ENCODE measurements at places on chromosomes 1 and 21. TPM values are rescaled to one million over a fixed set of nuclear protein-coding genes. Genes with fewer than 3 reads are reported as not detected.

The SPRR2G gene
- not detected for total RNA-seq

The CRYBG2 gene
- 2.1 TPM for total RNA-seq

The OR2M7 gene
- total RNA-seq = not detected

The MEX3A gene
- 0.74 TPM for total RNA-seq

The F5 gene
- total RNA-seq = 4.2 TPM

The ZBTB37 gene
- 15.6 TPM for total RNA-seq

The MYOM3 gene
- 0.15 TPM for total RNA-seq

The XCL2 gene
- total RNA-seq = 2.0 TPM

The SEMA6C gene
- total RNA-seq = 6.4 TPM

The S100A1 gene
- 0.71 TPM for total RNA-seq

The C1orf56 gene
- total RNA-seq = 4.8 TPM

The VASH2 gene
- 1.6 TPM for total RNA-seq

DNA sequence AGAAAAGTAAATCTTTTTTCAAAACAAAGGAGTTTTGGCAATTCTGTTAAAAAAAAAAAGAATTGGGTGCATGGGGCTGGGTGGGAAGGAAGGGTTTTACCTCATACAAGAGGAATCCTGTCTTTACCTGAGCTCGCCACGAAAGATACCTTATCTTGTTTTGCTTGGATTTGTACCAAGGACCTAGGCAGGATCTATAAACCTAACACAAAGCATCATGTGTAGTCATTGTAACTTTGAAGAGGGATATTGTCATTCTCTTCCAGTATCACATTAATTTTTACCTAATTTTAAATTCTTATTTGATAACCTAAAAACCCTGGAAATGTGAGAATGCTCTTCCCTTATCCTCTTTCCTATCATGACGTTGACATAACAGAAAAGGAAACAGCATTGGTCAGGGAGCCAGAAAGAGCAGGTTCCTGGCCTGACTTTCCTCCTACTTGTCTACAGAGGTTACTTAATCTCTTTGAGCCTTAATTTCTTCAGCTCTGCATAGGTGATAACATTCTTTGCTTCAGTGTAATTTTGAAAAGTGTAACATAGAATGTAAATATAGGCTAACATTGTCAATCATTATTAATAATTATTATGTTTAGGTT lies 4.0 kb upstream of the LAMC1 start:
- DNase-seq = no peak

GRCh38 chr1:152774875-152775274 lies at the start of gene LCE1F:
Gene LCE1F, plus strand, starts transcription at chr1:152775140. Its CDS starts 1,232 bp downstream, at chr1:152776372.
- DNase-seq = no peak

- no peak for DNase-seq
These were observed 51.3 kb downstream of the NFASC start for GRCh38 chr1:204921855-204922516.

- DNase-seq = no peak
These were observed 569.0 kb downstream of the LTN1 start for GRCh38 chr21:28423521-28424190.

GRCh38 chr1:225453797-225454648 lies 26.2 kb upstream of the LBR start:
- no peak for DNase-seq

DNA sequence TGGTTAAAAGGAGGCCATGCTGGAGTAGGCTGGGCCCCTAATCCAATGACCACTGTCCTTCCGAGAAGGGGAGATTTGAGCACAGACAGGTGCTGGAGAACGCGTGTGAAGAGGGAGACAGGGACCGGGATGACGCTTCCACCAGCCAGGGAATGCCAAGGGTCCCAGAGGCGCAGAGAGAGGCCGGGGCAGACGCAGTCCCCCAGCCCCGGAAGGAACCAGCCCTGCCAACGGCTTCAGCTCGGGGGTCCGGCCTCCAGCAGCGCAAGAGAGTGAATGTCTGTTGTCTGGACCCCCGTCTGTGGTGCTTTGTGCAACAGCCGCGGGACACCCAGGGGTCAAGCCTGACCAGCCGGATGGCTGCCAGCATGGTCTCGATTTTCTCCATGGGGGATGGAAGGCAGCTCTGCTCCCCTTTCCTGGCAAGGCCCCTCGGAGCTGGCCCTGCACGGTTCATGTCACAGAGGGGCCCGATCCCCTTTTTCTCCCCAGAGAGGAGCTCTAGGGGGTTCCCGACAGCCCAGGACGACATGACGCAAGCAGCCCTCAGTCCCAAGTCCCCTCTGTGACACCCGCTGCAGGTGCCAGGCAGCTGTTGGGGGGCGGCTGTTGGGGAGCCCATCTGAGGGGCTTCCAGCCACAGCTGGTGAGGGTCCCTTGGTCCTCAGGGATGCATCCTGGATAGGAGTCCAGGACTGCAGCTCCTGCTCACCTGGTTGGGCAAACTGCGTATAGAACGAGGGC lies 73.5 kb downstream of the SIK1 start:
- no peak for DNase-seq

GRCh38 chr1:4573526-4573925 lies 80.9 kb upstream of the AJAP1 start:
- no peak for DNase-seq

GRCh38 chr21:31299291-31300147 lies 44.5 kb downstream of the TIAM1 start:
- DNase-seq = no peak

GRCh38 chr1:205769641-205770365 lies 5.5 kb downstream of the RAB29 start:
- no peak for DNase-seq

GRCh38 chr1:11691302-11691914 lies at the start of gene DRAXIN:
Gene DRAXIN, plus strand, starts transcription at chr1:11691710. Its CDS starts 14,549 bp downstream, at chr1:11706259.
- DNase-seq = no peak

DNA sequence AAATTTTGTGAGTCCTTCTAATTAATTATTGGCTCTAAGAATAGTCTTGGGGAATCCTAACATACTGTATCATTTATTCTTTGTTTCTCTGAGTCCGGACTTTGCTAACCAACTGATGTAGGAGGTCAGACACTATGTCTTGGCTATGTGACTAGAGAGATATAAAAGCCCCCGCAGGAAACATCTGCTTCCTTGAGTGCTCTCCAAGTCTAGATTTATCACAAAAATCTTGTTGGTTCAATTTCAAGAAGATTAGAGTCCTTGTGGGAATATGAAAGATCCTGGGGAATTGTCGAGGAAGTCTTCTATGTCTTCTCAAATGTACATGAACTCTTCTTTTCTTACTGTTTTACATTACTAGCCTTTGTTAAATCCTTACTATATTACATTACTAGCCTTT lies 1712.5 kb downstream of the NCAM2 start:
- DNase-seq = no peak

GRCh38 chr1:23809751-23810171 lies 9.2 kb upstream of the GALE start:
- peak; percentile 83 for DNase-seq

DNA sequence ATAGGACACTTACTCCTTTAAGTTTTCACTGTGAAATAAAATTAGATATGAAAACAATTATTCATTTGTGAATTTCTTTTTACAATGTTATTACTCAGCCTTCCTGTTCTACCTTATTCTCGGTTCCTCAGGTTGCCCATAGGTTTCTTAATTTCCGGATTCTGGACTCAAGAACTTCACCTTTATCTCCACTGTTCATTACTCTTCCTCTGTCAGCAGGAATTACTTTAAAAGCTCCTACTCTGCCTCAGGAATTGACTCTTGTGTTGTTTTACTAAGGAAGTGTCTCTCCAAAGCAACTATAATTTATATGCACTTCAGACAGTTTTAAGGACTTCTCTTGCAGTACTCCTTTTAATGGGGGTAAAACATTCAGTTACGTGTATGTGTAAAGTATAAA lies 123.8 kb downstream of the OSBPL9 start:
- no peak for DNase-seq

- no peak for DNase-seq
These were observed 90.0 kb downstream of the VWA5B1 start for GRCh38 chr1:20380616-20381035.

- DNase-seq = no peak
These were observed 94.9 kb downstream of the ZNF644 start for GRCh38 chr1:90926971-90927370.

- DNase-seq = no peak
These were observed 145.4 kb upstream of the KCTD3 start for GRCh38 chr1:215421744-215422143.

DNA sequence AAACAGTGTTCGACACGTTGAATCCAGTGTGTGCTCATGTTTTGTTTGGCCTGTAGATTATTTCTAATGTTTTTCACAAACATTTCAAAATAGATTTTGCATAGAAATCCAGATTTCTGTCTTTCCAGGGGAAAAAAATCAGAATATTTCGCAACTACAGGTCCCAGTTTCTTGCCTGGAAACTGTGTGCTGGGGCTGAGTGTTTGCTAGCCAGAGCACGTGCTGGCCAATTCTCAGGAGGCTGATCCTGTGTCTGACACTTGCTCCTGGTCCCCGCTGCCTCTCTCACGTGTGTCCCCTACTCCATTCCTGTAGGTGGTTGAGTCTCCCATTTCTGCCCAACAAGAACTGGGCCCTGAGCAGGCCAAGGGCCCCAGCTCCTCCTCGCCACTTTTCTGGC lies 2.4 kb downstream of the MAB21L3 start:
- no peak for DNase-seq

DNA sequence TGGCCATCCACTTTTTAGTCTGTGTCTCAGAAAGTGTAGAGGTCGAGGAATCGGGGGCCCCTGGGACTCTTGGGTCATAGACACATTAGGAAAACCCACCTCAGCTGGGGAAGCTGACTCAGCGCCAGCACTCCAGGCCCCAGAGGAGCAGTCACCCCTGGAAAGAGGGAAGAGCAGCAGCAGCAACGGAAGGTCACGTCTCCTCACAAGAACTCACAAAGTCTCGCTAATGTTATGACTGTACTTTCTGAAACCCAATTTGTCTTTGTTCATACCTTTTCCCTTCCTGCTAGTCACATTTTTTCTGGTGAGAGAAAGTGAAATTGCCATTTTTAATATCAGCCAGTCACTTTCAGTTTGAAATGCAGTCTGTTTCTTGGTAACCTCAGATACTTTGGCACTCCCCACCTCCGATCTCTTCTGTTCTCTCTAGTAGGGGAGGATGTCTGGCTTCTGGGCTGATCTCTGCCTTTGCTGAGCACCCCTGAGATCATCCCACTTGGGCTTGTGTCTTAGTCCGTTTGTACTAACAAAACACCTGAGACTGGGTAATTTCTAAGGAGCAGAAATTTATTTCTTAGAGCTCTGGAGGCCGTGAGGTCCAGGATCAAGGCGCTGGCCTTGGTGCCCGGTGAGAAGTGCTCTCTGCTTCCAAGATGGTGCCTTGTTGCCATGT lies 6.0 kb upstream of the NLRP3 start:
- DNase-seq = no peak

GRCh38 chr1:25703671-25704266 lies 87.2 kb downstream of the MAN1C1 start:
- no peak for DNase-seq

DNA sequence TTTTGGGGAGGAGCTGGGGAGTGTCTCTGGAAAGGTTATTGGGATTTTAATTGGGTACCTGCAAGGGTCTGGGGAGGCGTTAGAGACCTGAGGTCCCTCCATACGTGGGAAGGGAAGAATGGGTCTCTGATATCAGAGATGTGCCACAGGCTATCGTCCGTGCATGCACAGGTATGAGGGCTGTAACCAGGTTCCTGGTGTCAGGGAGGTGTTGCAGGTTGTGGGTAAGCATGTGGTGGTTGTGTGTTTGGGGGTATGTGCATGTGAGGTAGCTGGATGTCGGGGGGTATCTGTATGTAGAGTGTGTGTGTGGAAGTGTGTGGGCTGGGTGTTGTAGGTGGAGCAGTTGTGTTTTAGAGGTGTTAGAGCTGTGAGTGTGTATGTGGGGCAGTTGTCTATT lies 8.3 kb downstream of the AHDC1 start:
- no peak for DNase-seq

DNA sequence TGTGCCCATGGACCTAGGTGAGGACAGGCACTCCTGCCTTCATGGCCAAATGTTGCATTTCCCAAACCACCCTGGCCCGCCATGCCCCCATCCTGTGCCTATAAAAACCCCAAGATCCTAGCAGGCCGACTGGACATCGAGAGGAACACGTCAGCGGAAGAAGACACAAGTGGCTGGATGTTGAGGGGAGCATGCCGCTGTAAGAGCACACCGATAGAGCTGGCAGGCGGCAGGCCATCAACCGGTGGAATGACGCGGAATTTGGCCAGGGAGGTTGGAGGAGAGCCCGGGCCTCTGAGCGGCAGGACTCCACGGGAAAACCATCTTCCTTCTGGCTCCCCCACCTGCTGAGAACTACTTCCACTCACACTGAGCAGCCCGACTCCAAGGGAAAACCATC lies 361.1 kb upstream of the TMPRSS15 start:
- DNase-seq = no peak

- DNase-seq = no peak
These were observed 49.5 kb upstream of the S1PR1 start for GRCh38 chr1:101187297-101187696.

- DNase-seq = no peak
These were observed 32.3 kb downstream of the PRDM16 start for GRCh38 chr1:3101124-3101939.

DNA sequence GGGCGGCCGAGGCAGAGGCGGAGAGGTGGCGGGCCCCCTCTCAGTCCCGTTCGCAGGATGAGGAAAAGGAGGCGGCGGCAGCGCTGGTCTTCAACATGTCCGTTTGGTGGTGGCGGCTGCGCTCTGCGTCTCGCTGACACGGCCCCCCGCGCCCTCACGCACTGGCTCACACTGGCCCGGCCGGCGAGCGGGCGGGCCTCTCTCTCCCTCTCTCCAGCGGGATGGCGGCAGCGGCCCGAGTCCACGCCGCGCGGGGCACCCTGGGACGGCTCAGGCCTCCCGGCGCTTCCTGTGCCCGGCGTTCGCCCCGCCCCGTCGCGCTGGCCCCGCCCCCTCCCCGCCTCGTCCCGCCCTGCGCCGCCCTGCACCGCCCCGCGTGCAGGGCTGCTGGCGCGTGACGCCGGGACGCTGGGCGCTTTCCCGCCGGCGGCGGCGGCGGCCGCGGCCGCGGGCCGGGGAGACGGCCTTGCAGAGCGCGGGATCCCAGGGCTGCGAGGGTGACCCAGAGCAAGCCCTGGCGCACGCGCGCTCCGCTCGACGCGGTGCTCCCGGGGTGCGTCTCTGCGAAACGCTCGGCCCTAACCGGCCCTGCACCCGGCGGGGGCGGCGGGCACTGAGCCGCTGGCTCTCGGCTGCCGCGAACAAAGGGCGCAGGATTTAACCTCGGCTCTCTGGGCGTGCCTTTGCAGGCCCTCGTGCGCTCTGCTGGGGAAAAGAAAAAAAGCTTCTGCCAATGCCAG lies at the start of gene SCAF4:
Gene SCAF4, minus strand, starts transcription at position 262 of the 740 bp plus-strand sequence. CDS start 426 bp downstream, outside the sequence.
- DNase-seq = peak; percentile 94

DNA sequence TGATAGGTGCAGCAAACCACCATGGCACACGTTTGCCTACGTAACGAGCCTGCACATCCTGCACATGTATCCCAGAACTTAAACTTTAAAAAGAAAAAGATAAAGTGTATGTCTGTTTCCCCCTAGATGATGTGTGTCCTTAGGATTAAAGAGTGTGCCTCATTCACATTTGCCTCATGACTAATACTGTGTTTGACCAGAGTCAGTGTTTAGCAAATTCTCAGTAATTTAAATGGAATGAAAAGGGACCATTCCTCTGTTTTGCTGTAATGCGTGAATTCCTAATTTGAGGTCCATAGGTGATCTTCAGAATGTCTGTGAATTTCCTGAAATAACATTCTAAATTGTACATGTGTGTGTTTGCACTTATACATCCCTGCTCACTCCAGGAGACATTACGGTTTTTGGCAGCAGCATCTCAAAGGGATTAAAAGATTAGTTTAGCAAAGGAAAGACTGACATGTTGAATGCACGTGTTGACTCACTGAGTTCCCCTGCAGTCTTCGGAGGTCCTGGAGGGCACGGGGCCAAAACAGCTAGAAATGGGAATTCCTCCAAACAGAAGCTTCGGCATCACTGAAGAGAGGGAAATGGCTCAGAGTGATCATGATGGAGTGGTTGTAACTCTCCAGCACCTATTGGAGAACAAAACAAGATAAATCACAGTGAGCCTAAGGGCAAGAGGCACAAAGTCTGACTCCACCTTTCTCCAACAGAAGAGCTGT lies 19.1 kb upstream of the SLC35F3 start:
- no peak for DNase-seq
